ENCODE measurements at places on chromosomes 13 and 19. TPM values are rescaled to one million over a fixed set of nuclear protein-coding genes. Genes with fewer than 3 reads are reported as not detected.

- peak; percentile 71 for DNase-seq
Measured at GRCh38 chr13:49214917-49215376, 5.2 kb upstream of the MLNR start.

The PLIN5 gene
- 17.2 TPM for total RNA-seq

GRCh38 chr19:34096020-34096915, 76.0 kb upstream of the LSM14A start:
- no peak for DNase-seq

GRCh38 chr13:107069108-107069776, 501.3 kb upstream of the ARGLU1 start:
- no peak for DNase-seq

The TNPO2 gene
- total RNA-seq, result 49.0 TPM

GRCh38 chr13:41976476-41976875, 15.6 kb upstream of the VWA8 start:
- no peak for DNase-seq

DNA sequence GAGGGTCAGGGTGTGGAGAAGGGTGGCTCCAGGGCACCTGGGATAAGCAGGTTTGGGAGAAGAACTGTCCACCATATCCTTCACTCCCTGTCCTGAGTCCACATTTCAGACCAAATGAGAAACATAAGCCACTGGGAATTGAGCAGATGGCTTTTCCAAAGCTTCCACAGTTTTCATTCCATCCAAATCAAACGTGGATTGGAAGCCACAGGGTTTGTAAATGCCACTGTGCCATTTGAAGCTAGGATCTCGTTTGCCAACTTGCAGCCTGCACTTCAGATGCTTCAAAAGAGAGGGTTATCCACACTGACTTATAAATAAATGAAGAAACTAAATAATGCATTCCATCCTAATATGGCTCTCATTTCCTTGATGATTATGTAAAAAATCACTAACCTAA, 81.5 kb downstream of the UQCRFS1 start:
- no peak for DNase-seq

GRCh38 chr13:50236898-50237318, 221.7 kb downstream of the KCNRG start:
- no peak for DNase-seq

The NFIX gene
- total RNA-seq, result 168 TPM

GRCh38 chr19:34173193-34173956, 1.1 kb downstream of the LSM14A start:
- DNase-seq, result no peak

GRCh38 chr13:98648141-98648540, 71.2 kb upstream of the STK24 start:
- no peak for DNase-seq

- DNase-seq, result no peak
Measured at GRCh38 chr13:47945738-47946137, 55.3 kb downstream of the SUCLA2 start.

DNA sequence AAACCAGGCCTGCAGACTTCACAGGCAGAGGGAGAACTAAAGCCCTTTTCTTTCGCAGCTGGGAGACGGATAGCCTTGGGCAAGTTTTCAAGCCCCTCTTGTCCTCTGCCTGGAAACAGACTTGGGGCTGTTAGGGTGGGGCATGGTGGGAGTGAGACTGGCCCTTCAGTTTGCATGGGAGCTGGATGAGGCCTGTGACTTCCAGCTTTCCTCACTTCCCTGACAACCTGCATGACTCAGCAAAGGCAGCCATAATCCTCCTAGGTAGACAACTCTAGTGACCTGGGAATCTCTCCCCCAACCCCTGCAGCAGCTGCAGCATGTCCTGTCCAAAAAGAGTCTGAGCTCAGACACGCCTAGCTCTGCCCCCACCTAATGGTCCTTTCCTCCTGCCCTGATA, 93.0 kb downstream of the POSTN start:
- no peak for DNase-seq

The ADGRE2 gene
- total RNA-seq, result 17.0 TPM

- peak; percentile 77 for DNase-seq
Measured at GRCh38 chr13:110869805-110870706, 44.8 kb downstream of the ANKRD10 start.

- no peak for DNase-seq
Measured at GRCh38 chr19:28603453-28603852, 609.5 kb downstream of the UQCRFS1 start.

DNA sequence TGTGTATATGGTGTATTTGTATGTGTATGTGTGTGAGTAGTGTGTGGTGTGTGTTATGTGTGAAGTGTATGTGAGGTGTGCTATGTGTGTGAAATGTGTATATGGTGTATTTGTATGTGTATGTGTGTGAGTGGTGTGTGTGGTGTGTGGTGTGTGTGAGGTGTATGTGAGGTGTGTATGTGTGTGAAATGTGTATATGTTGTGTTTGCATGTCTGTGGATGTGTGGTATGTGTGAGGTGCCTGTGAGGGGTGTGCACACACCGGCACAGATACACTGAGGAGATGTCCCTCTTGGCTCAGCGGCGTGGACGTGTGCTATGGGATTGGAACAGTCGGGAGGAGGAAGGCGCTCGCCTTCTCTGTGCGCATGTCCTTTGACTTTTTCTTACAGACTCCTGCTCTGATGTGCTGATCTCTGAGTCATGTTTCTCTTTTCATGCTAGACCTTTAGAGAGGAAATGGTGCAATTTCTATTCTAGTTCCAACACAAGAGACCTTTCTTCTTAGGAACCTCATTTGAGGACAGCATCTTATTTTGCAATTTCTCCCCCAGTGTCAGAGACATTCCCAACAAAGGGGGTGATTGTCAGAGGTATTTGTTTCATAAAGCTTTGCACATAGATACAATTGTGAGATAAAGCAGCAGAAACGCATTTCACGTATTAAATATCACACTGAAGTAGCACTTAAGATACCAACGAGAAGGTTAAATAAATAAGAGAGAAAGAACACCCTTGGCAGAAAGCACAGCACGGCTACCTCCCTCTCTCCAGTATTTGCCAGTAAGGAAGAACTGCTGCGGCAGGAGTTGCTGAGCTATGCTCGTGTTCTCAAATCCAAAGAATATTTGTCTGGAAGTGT, 11.3 kb upstream of the TNFRSF19 start:
- DNase-seq, result peak; percentile 74

All from upper lobe of right lung (tissue), 1 donor.